GOT3 (cell line): ENCODE measurements at places on chromosomes 2 and 18.

- no peak for DNase-seq
These were observed 23.9 kb upstream of the GPR155 start for GRCh38 chr2:174510583-174511189.

- DNase-seq = no peak
These were observed 186.4 kb upstream of the SLC39A10 start for GRCh38 chr2:195470622-195471021.

GRCh38 chr2:27960237-27960912 is 69.8 kb downstream of the BABAM2 start:
- no peak for DNase-seq

- no peak for DNase-seq
These were observed 352.4 kb downstream of the LRP1B start for GRCh38 chr2:141778315-141778835.

GRCh38 chr18:68940754-68941153 is 142.9 kb downstream of the CCDC102B start:
- DNase-seq = no peak

DNA sequence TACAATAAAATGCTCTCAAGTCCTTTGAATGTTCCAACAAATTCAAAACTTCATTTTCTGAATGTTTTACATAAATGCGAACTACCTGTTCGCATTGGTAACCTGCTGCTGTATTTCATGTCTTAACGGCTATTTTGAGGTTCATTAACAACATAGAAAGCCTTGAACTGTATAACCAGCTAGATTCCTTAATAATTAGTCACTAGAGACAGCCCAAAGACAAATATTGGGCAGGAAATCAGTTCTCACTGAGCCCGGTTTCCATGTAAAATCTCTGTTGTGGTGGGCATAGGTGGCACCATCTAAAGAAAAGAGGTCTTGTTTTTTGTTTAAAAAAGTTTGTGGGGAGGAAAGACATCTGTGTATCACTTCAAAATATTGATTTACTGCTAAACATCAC is 29.2 kb downstream of the PDIA6 start:
- DNase-seq = no peak

GRCh38 chr2:20443276-20443920 is 3.5 kb upstream of the RHOB start:
- no peak for DNase-seq

DNA sequence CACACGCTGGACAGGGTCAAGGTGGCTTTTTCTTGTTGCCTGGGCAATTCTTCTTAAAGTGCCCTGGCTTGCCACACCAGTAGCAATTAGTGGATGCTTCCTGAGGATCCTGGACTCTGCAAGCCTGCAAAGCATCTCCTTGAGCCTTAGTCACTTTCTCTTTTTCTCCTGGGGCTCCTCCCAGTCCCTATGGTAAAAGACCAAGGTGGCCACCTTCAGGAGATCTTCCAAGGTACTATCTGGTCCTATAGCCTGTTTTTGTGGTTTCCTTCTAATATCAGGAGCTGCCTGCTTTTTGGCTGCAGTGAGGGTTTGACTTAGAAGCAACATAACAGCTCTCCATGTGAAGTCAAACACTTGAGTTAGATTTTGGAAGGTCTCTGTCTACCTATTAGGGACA is 33.3 kb upstream of the GMCL1 start:
- no peak for DNase-seq

GRCh38 chr18:26215247-26215970 is 10.8 kb upstream of the TAF4B start:
- no peak for DNase-seq

- DNase-seq = no peak
These were observed 255.8 kb upstream of the RGPD4 start for GRCh38 chr2:107570876-107571275.

GRCh38 chr2:98623657-98624056 is 15.3 kb downstream of the UNC50 start:
- DNase-seq = no peak
